ENCODE measurements at places on chromosomes 1 and 21. TPM values are rescaled to one million over a fixed set of nuclear protein-coding genes. Genes with fewer than 3 reads are reported as not detected.
A peak's percentile ranks its signal among the peaks of the same experiment; 100 is the strongest.

The INSRR gene
- not detected for total RNA-seq

The LCE1D gene
- not detected for total RNA-seq

DNA sequence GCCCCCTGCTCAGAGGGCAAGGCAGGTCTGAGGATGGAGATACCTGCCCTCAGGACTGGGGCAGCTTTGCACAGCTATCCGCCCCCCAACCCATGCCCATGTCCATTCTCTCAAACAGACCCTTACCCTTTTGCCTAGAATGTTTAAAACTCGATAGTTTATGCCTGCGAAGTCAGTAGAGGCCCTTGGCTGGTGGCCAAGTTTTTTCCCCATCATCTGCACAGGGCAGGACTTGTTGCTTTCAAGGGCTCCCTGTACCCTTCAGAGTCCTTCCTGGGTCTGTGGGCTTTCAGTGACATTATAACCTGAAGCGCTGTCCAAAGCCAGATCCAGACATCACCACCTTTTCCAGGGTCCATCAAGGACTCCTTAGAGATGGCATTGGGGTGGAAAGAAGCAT is 148.7 kb upstream of the ZNF644 start:
- no peak overlapping the region for H3K27ac ChIP-seq
- no peaks in the 10 kb centered on the region for H3K36me3 ChIP-seq
- DNase-seq = no peak

DNA sequence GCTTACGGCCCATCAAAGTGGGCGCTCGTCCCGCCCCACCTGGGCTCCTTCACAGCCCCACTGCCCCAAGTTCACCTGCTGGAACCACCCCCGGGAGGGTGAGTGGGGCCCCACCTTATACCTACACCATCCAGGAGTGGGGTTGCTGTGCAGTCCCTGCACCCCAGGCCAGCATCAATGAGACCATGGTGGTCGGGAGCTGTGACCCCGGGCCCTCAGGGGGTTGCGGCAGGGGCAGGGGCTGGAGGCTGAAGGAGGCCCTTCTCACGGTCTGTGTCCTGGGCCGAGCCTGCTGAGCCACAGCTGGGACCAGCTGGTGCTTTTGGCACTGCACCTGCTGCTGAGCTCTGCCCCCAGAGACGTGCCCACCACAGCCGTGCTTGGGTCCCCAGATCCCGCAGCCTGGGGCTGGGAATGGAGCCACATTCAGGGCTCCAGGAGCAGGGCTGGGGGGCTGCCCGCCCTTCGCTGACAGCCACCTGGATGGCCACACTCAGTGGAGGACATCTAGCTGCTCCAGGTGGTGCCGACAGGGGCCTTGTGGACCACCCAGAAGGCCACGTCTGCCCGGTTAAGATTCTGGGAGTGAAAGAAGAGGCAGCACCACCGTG is 17.4 kb downstream of the ACTRT2 start:
- peaks cover 65% of the 10 kb centered on the region for H3K27me3 ChIP-seq
- peak; percentile 58 for DNase-seq
- H3K36me3 ChIP-seq = no peaks in the 10 kb centered on the region

DNA sequence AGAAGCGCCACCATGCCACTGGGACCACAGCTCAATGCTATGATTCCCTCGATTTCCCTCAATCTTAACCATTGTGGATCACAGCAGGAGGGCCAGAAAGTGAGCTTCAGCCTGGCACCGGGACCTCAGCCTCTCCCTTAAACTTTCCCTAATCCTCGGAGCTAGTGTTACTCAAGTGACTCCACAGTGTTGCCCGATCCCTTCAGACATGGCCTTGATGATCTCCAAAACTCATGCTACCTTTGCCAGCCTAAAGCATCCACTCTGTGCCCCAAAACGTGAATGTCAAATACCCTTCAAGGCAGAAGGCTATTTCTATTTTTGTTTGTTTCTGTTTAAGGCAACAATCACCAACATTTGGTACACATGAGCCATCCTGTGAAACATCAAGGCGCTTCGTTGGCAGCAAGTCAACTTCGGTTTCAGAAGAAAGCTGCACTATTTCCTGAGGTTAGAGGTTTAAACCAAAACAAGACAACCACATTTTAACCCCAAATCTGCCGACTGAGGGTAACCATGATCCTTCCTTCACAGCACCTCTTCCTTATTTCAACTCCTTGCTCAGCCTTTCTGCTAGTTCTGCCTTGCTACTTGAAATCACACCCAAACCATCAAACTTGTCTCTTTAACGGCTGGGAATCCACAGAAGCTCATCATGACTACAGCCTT is 94.4 kb upstream of the KRTAP19-8 start:
- no peaks in the 10 kb centered on the region for H3K36me3 ChIP-seq
- H3K27me3 ChIP-seq = no peaks in the 10 kb centered on the region
- H3K27ac ChIP-seq = no peak overlapping the region
- no peak overlapping the region for H3K4me3 ChIP-seq
- H3K4me1 ChIP-seq = no peaks in the 10 kb centered on the region

- no peak overlapping the region for H3K4me3 ChIP-seq
- no peaks in the 10 kb centered on the region for H3K27me3 ChIP-seq
These were observed 255.1 kb downstream of the PTPRC start for GRCh38 chr1:198893763-198894444.

Measured in sigmoid colon (tissue), 7 donors.